ENCODE measurements at places on chromosomes 6 and 20.
A peak's percentile ranks its signal among the peaks of the same experiment; 100 is the strongest.

- peak; percentile 98 for DNase-seq
Observed at GRCh38 chr6:72363844-72364740, 257.8 kb upstream of the KCNQ5 start.

GRCh38 chr6:37056439-37057127, 51.1 kb downstream of the FGD2 start:
- no peak for DNase-seq

DNA sequence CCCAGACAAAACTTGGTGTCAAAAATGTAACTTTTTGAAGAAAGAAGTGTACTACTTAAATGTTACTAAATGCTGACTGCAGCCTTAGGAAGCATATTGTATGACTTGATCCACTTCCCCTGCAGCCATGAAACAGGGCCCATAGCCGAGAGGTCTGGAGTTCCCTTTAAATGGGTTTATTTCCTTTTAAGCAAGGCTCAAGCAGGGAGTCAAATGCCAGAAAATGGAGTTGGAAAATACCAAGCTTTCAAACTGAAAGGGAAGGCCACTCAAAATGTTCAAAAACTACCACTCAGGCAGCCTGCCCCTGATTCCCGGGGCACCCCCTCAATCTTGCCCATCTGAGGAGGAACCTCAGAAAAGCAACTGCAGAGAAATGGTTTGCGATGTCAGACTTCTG, 43.3 kb downstream of the SLC22A23 start:
- no peak for DNase-seq

DNA sequence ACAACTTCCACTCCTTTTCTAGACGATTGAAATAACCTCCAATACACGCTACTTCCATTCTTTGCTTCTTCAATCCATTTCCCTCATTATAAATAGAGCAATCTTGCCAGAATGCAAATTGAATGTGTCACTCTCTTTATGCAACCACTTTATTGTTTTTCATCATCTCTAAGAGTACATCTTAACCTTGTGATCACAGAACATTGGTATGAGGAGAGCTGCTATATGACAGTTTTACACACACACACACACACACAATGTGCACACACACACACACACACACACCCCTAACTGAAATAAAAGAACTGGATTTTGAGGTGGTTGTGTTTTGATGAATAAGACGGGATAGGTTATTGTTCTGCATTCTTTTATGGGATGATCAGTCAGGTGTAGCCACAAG, 187.0 kb downstream of the HDGFL1 start:
- peak; percentile 89 for DNase-seq

GRCh38 chr6:14766391-14766994, 479.4 kb upstream of the JARID2 start:
- peak; percentile 47 for DNase-seq

- DNase-seq: no peak
Observed at GRCh38 chr6:146949425-146949824, 254.8 kb upstream of the STXBP5 start.

DNA sequence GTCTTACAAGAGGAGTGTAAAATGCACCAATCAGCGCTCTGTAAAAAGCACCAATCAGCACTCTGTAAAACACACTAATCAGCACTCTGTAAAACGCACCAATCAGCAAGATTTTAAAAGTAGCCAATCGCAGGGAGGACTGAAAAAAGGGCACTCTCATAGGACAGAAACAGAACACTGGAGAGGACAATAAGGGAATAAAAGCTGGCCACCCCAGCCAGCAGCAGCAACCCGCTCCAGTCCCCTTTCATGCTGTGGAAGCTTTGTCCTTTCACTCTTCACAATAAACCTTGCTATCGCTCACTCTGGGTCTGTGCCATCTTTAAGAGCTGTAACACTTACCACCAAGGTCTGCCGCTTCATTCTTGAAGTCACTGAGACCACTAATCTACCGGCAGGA, 1.7 kb upstream of the AIG1 start:
- DNase-seq: no peak

GRCh38 chr6:140183881-140184280, 809.4 kb upstream of the CITED2 start:
- DNase-seq: peak; percentile 91

DNA sequence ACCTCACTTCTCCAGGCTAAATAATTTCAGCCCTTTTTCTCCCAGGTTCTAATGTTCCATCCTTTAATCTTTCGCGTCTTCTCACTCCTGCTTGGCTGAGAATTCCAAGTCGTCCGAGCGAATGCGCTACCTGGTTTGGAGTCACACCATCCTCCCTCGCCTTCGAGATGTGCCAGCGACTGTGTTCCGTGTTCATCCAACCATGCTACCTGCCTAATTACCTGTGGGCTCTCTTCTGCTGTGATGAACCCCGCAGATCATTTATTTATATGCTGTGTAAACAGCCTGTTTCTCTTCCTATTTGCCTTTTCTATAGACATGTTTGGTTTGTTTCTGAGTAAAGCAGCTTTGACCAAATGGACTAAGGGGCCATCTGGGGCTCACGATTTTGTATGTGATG, 83.5 kb upstream of the TMEM181 start:
- no peak for DNase-seq

DNA sequence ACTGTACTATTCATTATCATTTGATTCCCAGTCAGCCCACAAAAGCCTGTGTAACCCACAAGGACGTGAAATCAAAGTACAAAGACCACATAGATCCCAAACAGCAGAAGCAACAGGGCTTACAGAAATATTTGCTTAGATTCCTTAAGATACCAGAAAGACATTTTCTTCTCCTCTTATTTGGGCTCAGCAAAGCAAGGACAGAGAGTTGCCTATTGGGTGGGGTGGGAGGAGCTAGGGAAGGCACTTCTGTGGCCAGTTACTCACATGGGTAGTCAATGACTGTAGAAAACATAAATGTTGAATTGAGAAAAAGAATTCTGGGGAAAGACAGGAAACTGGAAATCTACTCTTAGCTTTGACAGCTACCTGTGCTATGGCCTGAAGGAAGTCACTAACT, 19.8 kb downstream of the PDE7B start:
- peak; percentile 69 for DNase-seq

DNA sequence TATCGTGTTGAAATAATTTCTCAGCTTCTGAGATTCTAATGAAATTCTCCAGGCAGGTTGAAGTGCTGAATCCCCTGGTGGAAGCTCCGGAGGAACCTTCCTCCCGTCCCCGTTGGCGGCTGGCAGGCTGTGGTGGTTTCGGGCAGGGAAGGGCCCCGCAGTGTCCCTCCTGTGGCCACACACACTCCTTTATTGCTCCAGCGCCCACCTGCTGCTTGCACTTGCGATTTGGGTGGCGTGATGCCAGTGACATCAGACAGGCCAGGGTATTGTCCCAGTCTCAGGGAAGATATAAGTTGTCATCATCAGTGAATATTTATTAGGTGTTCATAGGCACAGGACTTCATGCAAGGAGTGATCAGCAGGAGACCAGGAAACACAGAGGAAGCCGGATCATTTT, 530.4 kb downstream of the QKI start:
- DNase-seq: no peak

- DNase-seq: no peak
Observed at GRCh38 chr6:62904687-62905086, 306.6 kb upstream of the FKBP1C start.

All from fibroblast of skin of abdomen (primary cell).